Left forelimb (tissue), 1 donor: ENCODE measurements at places on chromosomes 6 and 20.

DNA sequence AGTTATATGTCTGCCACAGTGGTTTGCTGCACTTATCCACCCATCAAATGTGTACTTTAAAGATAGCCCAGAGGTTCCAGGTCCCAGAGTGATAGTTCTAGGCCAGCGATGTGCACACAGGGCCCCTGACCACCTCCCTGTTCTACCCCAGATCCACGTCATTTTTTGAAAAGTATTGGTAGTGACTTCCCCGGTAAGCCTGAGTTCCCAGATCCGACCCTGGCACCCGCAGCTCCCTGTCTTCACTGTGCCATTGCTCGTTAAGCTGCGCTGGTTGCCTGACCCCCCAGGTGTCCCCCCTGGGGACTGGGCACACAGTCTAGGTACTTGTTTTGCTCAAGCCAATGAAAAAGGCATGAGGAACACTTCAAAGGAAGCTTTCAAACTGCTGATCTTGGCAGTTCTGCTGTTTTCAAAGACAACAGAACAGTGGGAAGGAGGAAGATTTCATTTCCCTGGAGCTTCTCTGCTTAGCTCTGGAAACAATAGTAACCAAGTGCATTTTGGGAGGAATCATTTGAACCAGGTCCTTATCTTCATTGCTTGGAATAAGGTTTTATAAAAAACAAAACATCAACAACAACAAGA lies 116.3 kb upstream of the TAB2 start:
- DNase-seq: no peak

DNA sequence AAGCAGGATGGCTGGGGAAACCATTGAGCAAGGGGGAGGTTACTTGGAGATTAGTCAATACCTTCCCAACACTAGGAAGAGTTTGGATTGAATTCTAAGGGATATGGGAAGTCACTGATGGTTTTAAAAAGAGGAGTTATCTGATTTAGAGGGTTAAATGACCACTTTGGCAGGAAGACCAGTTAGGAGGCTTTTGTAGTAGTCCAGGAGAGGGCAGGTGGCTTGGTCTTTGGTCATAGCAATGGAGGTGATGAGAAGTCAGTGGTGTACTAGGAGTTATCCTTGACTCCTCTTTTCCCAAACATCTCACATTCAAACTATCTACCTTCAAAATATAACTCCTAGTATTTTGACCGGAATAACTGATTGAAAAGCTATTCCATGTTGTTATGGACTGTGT lies 644.1 kb downstream of the UTRN start:
- no peak for DNase-seq

DNA sequence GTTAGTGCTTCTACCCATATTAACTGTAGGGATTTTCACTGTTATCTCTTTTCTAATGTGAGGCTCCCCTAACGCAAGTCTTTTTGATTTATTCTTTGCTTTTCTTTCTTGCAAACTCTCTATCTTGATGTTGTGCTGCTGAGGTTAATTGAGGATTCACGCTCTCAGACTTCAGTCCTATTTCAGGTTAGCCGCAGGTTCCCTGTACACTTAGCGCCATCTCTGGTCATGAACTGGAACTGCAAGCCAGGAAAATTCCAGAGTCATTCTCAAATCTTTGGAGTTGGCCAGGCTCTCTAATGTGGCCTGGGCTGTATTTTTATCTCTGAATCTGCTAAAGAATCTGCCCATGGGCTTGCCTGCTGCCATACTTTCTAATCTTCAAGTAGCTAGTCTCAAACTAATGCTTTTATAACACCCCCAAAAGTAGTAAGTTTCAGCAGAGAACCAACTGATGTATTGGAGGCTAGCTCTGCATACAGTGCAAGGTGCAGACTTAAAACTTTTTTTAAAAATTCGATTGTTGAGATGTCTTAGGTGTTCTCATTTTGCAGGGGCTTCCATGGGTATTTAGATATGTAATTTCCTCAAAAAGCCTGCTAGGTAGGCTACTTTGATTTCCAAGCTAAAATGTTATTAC lies 91.1 kb upstream of the OPRM1 start:
- no peak for DNase-seq

DNA sequence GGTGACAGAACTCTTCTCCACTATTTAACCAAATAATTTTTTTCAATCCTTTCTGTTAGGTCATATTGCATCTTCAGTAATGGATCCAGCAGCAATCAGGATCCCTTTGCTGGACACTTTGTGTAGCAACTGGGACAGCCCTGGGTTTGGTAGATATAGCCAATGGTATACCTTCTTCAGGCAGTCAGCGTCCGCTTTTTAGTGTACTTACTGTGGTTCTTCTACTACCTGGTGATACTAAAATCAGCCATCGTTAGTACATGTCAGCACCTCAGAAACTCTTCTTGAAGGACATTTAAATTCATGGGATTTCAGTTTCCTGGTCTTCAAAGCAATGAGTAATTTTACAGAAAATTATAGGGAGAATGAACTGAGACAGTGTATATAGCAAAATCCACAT lies 93.5 kb downstream of the ADGRG6 start:
- DNase-seq: no peak

- no peak for DNase-seq
These were observed 34.9 kb downstream of the UBD start for GRCh38 chr6:29524444-29525310.

- DNase-seq: no peak
These were observed 82.3 kb upstream of the BCLAF1 start for GRCh38 chr6:136371959-136372358.

GRCh38 chr20:10798811-10799210 lies 125.0 kb upstream of the JAG1 start:
- DNase-seq: no peak

GRCh38 chr20:52201395-52201794 lies 9.8 kb upstream of the ZFP64 start:
- DNase-seq: no peak

DNA sequence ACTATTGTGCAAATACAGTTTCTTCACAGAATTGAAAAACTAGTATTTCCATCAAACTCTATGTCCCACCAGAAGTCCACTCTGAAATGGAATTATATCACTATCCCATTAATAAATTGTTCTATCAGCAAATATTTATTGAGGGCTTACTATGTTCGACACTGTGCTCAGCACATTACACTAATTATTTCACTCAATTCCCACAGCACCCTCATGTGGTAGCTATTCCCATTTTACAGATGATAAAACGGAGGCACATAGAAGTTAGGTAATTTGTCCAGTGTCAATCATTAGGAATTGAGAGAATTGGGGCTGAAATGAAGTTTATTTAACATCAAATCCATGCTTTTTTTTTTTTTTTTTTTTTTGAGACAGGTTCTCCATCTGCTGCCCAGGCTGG lies 52.5 kb downstream of the MKKS start:
- no peak for DNase-seq

DNA sequence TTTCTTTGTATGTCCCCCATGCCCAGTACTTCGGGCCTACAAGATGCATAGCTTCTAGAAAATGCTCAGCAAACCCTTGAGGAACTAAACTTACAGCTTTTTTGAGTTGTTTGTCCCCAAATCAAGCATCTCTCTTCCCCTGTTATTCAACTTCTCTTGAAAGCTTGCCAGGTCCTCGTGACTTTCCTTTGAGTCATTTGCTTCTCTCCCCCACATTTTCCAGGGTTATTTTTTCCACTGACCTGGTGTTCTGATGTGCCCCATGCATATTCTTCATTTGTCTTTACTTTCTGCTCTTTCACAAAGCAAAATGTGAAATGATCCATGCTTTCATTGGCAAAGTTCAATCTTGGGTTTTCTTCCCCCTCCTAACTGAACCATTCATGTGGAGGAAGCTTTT lies 204.8 kb downstream of the TFAP2A start:
- DNase-seq: no peak

DNA sequence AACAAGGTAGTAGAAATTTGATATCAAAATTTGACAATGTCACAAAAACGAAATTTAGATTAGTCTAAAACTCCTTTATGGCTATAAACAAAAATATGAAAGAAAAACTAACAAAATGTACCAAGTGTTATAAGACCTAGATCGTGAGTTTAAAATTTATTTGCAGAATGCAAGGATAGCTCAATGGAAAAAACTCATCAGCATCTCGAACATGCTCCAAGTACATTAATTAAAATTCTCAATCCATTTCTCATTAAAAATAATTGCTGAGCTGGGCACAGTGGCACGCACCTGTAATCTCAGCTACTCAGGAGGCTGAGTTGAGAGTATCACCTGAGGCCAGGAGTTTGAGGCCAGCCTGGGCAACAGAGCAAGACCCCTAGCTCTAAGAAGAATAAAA lies 70.8 kb downstream of the MAP3K5 start:
- DNase-seq: no peak

DNA sequence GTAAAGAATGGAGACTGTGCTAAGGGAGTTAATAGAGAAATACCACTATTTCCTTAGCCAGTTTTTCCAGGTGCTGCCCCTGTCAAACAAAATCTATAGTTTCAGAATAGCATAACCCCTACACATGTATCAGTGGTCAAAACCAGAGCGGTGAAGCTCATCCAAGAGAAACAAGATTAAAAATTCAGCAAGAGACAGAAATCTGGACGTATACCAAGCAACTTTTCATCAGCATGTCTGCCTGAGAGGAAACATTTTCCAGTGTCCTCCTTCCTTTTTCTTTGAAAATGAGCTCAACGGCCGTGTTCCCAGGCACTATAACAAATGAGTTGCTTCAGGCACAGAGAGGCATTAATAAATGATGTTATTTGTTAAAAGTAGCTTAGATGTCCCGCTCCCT lies 416.5 kb downstream of the BCKDHB start:
- DNase-seq: no peak

- no peak for DNase-seq
These were observed 123.1 kb downstream of the RPS12 start for GRCh38 chr6:132937466-132937906.

DNA sequence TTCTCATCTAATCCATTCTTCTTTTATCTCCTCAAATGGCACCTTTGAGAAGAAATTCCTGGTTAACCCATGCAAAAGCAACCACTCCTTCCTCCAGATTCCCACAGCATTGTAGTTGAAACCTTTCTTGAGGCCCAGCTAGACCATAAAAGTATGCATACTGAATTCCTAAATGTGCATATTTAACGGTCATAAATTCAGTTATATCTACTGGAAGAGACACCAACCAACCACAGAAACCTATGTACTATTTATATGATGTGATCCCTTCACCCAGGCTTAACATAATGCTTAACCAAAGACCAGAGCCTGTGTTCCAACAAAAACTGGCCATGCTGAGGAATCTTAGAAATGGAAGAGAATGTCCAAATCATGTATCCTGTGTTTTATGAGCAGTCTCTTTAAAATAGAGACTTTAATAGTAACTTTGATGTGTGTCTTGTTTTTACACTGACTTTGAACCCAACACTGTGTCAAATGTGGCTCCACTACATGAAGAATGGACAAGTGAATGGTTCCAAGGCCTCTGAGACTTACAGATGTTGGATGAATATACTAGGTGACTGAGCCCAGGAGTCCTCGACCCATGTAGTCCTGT lies 11.4 kb upstream of the TAF8 start:
- no peak for DNase-seq

- DNase-seq: no peak
These were observed 143.7 kb upstream of the GGTLC1 start for GRCh38 chr20:24132246-24132645.

DNA sequence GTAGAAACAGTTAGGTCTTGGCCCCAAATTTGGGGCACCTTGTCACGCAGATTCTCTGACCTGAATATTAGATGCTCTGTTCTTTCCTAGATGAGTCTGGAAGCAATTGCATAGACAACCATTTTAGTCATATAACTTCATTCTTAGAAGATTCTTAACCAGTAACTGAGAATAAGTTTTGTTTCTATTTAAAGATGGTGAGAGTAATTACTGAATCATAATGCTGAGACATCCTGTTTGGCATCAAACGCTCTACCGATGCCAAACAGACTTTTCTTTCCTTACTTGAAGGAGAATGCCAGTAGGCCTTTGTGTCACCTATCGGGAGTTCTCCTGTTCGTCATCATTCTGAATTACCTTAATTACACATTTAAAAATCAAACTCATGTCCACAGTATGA lies 131.6 kb upstream of the ID4 start:
- DNase-seq: no peak

DNA sequence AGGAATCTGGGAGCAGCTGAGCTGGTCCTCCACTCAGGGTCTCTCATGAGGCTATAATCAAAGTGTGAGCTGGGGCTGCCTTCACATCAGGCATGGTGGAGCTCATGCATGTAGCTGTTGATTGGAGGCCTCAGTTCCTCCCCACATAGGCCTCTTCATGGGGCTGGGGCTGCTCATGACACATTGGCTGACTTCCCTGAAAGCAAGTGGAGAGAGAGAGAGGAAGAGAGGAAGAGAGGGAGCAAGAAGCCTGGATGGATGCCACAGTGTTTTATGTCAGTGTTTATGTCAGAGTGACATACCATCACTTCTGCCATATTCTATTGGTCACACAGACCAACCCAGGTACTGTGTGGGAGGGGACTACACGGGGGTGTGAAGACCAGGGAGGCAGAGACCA lies 43.8 kb downstream of the EYA2 start:
- no peak for DNase-seq

GRCh38 chr6:156957931-156958547 lies 180.9 kb downstream of the ARID1B start:
- no peak for DNase-seq

DNA sequence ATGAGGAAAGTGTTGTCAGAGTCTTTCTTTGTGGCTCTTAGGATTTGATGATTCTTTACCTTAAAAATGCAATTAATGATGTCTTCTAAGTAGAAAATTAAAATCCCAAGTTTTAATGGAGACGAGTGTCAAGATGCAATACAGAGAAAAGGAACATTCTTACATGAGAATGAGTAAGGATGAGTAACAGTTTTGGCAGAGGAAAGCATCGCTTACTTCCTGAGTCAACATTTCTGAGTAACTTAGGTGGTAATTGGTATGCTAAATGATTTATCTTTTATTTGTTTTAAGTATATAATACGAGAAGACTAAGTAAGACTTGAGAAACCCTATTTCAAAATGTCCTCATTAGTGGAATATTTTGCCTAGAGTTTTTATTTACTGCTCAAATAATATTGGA lies 101.3 kb downstream of the RTN4IP1 start:
- DNase-seq: no peak

- no peak for DNase-seq
These were observed 265.9 kb upstream of the QKI start for GRCh38 chr6:163148451-163149278.

DNA sequence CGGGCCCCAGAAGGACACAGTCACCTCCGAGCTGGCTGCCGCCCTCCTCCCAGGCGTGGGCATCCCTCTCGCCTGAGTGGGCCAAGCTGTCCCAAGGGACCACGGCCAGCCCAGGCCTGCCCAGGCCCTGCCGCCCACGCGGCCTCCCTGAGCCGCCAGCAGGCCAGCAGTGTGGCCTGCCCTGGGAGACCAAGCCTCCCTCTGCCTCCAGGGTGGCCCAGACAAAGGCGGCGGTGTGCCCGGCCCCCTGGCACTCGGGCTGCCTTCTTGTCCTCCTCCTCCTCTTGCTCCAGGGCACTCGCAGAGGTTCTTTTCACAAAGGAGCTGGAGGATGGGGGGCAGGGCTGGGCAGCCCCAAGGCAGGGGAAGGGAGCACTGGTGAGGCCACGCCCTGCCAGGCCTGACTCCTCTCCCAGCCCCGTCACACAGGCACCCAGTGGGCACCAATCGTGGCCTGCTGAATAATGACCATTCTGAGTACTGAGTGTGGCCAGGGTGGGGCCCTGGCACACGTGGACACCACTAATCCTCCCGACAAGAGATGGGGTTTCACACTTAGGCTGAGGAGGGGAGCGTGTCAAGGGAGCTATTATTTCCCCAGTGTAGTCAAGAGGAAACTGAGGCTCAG lies 25.3 kb downstream of the NOL4L start:
- DNase-seq: no peak
